Suprapubic skin (tissue), 4 donors: ENCODE measurements at places on chromosomes 13 and 19. TPM values are rescaled to one million over a fixed set of nuclear protein-coding genes. Genes with fewer than 3 reads are reported as not detected.

The MED29 gene
- total RNA-seq, result 36.3 TPM

The SIGLEC12 gene
- not detected for total RNA-seq

The LATS2 gene
- 18.7 TPM for total RNA-seq

The RYR1 gene
- 26.1 TPM for total RNA-seq

The PSG1 gene
- not detected for total RNA-seq
